ENCODE measurements at places on chromosomes 4 and X.

- no peak for DNase-seq
Measured at GRCh38 chr4:138663883-138664282, 351.7 kb upstream of the NOCT start.

GRCh38 chr4:79163981-79164490 is 161.8 kb downstream of the NAA11 start:
- no peak for DNase-seq

GRCh38 chr4:187139141-187139540 is 415.5 kb upstream of the FAT1 start:
- no peak for DNase-seq

DNA sequence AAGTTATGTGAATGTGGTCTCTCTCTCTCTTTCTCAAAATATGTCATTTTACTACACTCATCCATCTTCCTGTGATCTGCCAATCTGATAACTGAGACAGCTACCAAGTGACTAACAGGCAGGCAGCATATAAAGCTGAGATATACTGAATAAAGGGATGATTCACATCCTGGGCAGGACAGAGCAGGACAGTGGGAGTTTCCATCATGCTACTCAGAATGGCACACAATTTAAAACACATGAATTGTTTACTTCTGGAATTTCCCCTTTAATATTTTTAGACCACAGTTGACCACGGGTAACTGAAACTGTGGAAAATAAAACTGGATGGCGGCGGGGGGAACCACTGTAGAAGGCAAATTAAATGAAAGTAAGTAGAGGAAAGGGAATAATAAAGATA is 58.6 kb upstream of the DCTD start:
- DNase-seq, result no peak

GRCh38 chr4:2417765-2418649 is at the start of gene ZFYVE28:
TSS of gene ZFYVE28 (minus strand) at chr4:2418645. CDS start at chr4:2418323, 322 bp downstream.
- no peak for DNase-seq

DNA sequence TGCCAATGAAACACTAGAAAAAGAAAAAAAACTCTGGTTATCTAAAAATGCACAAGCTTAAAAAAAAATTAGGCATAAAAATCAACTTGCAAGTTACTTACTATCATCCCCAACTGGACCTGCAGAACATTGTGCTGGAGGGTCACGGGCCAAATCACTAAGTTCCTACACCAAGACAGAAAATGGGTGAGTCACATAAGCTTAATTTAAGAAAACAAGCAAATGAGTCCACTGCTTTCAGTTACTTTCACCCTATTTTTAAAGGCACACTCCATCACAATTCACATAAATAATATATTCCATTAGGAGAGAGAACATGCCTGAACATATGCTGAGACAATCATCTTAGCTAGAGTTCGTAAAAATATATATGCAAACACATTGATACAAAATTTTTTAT is 17.7 kb downstream of the UBE2D3 start:
- no peak for DNase-seq

- DNase-seq, result no peak
Measured at GRCh38 chr4:108700081-108700757, 49.8 kb downstream of the OSTC start.

- no peak for DNase-seq
Measured at GRCh38 chr4:103303011-103303410, 104.9 kb upstream of the CENPE start.

DNA sequence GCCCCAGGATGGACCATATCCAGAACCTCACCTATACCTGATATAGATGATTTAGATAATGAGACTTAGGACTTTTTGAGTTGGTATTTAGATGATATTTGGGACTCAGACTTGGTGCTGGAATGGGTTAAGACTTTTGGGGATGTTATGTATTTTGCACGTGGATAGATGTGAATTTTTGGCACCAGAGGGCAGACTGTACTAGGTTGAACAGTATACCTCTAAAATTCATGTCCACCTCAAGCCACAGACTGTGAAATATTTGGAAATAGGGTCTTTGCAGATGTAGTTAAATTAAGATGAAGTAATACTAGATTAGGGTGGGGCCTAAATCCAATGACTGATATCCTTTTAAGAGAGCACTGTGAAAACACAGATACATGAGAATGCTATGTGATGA is 15.6 kb downstream of the RBM41 start:
- DNase-seq, result no peak

GRCh38 chr4:68572653-68573170 is 3.4 kb downstream of the UGT2B17 start:
- DNase-seq, result no peak

- no peak for DNase-seq
Measured at GRCh38 chrX:47607091-47607490, 12.6 kb downstream of the SYN1 start.

DNA sequence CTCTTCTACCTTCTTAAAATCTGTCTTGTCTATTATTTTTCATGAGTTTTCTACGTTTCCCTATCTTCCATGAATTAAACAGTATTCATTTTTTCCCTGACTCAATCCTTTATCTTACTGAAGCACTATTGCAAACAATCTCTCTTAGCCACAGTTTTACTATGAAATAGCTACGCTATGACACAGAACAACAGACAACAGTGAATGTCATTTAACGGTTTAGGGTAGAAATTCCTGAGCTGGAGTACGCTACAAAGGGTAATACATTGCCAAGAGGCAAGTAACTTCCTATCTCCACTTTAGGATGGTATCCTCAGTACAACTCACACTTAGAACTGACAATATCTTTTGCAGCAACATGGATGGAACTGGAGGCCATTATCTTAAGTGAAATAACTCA is 552.6 kb downstream of the INPP4B start:
- no peak for DNase-seq

DNA sequence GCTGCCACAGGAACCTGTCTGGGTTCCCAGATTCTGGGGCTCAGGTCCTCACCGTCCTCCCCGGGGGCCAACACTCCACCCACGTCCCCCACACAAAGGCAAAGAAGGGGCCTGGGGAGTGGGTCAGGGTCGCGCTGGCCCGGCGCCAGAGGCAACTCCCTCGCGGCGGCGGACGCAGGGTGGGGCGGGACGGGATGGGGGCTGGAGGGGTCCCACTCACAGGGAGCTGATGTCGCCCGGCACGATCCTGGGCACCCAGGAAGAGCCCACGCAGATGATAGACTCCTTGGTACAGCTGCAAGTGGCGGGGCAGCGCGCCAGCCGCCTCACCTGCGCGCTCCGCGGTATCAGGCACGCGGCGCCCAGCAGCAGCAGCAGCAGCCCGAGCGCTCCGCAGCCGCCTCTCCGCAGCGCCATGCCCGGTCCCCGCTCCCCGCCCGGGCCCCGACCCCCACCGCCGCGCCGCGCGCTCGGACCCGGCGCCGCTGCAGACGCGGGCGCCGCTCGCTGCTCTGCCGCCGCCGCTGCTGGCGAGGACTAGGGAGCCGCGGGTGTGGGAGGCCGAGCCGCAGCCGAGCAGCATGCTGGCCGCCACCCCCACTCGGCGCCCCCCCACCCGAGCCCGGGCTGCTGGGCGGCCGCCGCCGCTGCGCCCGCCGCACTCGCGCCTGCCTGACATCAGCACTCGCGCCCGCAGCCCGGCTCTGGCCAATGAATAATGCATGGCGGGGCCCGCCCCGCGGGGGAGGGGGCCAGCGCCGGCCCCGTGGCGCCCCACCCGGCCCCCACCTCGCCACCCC is at the start of gene LGI2:
TSS of gene LGI2 (minus strand) at position 670 of the 800 bp plus-strand sequence. CDS start at position 417, 253 bp downstream.
- no peak for DNase-seq

GRCh38 chr4:185467991-185468390 is 3.5 kb downstream of the CCDC110 start:
- no peak for DNase-seq

DNA sequence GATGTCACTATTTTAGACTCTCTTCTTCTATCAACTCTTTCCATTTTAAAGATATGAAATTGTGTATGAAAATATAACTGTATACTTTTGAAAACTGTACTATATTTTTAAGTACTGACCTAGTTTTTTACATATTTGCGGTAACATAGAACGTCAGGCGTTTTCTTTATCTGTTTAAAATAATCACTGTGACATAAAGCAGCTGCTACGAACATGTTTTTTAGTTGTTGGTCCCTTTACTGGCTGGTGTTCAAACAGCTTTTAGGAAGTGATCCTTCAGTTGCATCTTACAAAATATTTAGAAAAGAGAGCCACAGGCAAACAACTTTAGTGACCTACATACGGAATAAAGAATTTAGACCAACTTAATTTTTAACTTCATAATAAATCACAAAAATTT is 73.1 kb downstream of the METTL14 start:
- DNase-seq, result no peak
